Pons (tissue), 1 donor: ENCODE measurements at places on chromosomes 13 and 19.

GRCh38 chr13:98780451-98780850, 28.0 kb upstream of the SLC15A1 start:
- no peak for DNase-seq

GRCh38 chr19:17246681-17247425, 1.1 kb upstream of the NR2F6 start:
- DNase-seq, result no peak

GRCh38 chr19:14015524-14016035, 9.5 kb upstream of the RFX1 start:
- DNase-seq, result no peak

- DNase-seq, result no peak
Measured at GRCh38 chr13:94933230-94933751, 220.9 kb upstream of the SOX21 start.

- no peak for DNase-seq
Measured at GRCh38 chr19:4361152-4362046, 18.0 kb downstream of the MPND start.

- DNase-seq, result no peak
Measured at GRCh38 chr13:75959861-75960481, 323.8 kb downstream of the LMO7 start.

- DNase-seq, result no peak
Measured at GRCh38 chr13:46595136-46595884, 42.3 kb downstream of the LRCH1 start.

DNA sequence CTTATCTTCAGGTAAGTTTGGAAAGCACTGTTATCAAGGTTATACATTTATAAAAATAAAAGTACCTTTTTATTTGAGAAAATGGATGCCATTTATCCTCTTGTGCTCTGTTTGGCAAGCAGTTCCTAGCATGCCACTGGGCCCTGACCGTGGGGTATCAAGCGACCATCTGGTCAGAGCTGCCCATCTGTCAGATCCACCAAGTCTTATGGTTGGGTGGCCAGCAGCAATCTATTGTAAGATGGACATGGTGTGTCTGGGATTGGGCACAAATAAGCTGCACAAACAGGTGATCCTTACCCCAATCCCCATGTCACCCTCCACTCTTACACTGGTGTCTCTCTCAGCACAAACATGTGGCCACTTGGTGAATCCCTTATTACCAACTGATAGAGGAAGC, 178.5 kb downstream of the DLEU7 start:
- DNase-seq, result no peak

DNA sequence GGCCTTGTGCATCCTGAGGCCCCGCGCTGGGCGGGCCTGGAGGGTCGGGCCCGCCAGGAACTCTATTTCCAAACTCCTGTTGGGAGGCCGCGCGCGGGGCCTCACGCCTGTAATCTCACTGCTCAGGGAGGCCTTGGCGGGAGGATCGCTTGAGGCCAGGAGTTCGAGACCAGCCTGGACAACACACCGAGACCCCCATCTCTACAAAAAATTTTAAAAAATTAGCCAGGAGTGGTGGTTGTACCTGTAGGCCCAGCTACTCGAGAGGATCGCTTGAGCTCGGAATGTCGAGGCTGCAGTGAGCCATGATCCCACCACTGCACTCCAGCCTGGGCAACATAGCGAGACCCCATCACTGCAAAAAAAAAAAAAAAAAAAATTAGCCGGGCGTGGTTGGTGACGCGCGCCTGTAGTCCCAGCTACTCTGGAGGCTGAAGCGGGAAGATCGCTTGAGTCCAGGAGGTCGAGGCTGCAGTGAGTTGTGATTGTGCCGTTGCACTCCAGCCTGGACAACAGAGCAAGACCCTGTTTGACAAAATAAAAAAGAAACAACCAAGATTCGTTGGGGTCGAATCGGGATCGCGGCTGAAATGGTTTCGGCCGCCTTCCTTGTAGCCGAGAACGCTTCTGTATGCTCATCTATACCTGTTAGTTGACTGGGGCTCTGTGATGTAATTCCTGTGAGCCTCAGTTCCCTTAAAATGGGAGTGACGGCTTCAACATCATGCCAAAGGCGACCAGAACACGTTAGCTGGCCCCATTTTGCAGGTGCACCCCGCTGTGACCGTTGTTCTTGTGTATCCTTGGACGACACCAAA, 636 bp downstream of the SF3A2 start:
- DNase-seq, result no peak

DNA sequence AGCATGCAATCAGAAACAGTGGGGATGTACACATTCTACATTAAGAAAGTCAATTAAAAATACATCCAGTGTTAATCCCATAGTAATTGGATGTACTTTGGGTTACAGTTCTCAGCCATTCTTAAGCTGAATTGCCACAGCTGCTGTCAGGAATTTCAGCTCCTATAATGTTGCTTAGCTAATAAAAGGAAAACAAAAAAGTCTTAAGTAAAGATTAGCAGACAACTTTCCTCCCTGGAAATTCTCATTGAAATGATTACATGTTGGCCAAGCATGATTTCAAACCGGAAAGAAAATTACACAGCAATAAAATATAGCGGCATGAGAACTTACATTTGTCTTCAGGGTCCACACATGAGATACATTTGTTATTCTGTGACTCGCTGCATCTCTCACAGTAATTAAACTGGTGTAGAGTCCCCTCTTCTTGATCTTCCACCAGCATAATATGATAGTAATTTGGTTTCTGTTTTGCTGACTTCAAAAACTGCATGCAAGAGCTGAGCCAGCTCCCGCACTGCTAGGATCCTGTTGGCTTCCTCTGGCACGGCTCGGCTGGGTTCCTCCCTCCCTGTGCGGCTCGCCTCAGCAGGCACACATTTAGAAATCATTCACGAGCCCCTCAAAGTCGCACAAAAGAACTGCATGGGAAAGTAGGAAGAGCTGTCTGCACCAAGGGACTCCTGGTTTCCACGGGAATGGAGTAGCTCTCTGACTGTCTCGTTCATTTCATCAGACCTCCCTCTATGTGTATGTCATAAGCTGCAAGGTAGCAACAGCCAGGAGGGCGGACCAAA, at the start of gene HTR2A:
HTR2A (minus strand) TSS at position 713 of the 797 bp plus-strand sequence. CDS start 1,147 bp downstream, outside the sequence.
- DNase-seq, result no peak

GRCh38 chr19:48634424-48635262, 2.5 kb downstream of the DBP start:
- DNase-seq, result peak; percentile 93

DNA sequence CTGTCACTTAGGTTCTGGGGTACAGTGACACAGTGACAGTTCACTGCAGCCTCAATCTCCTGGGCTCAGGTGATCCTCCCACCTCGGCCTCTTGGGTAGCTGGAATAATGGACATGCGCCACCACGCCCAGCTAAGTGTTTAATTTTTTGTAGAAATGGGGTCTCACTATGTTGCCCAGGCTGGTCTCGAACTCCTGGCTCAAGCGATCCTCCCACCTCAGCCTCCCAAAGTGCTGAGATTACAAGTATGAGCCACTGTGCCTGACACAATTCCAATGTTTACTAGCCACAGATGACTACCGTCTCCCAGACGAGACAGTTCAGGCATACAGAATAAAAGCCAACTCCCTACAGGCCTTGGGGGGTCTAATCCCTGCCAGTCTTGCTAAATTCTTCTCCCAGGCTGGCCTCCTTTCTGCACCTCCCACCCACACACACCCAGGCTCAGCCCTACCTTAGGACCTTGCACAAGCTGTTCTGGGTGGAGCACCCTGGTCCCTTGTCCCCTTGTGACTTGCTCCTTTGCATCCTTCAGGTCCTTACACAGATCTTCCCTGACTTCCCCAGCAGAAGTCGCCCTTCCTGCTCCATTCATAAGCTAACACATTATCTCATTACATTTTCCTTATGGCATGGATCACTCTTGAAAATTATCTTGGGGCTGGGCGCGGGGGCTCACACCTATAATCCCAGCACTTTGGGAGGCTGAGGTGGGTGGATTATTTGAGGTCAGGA, 106.4 kb downstream of the INSR start:
- DNase-seq, result no peak

GRCh38 chr19:57465680-57466381, 8.9 kb upstream of the VN1R1 start:
- no peak for DNase-seq

- no peak for DNase-seq
Measured at GRCh38 chr19:2477141-2477710, 1.3 kb downstream of the GADD45B start.

GRCh38 chr13:46817095-46817494, 20.1 kb upstream of the ESD start:
- no peak for DNase-seq

- peak; percentile 35 for DNase-seq
Measured at GRCh38 chr19:49889687-49890348, 6.9 kb downstream of the IL4I1 start.

GRCh38 chr13:37143911-37144310, 38.4 kb upstream of the CSNK1A1L start:
- DNase-seq, result no peak
